ENCODE measurements at places on chromosomes 2 and 18. TPM values are rescaled to one million over a fixed set of nuclear protein-coding genes. Genes with fewer than 3 reads are reported as not detected.

- DNase-seq = no peak
Measured at GRCh38 chr2:14616342-14616741, 16.2 kb upstream of the LRATD1 start.

- no peak for DNase-seq
Measured at GRCh38 chr2:233486778-233487552, 79.6 kb downstream of the USP40 start.

- DNase-seq = no peak
Measured at GRCh38 chr2:9832586-9832985, 10.7 kb upstream of the TAF1B start.

DNA sequence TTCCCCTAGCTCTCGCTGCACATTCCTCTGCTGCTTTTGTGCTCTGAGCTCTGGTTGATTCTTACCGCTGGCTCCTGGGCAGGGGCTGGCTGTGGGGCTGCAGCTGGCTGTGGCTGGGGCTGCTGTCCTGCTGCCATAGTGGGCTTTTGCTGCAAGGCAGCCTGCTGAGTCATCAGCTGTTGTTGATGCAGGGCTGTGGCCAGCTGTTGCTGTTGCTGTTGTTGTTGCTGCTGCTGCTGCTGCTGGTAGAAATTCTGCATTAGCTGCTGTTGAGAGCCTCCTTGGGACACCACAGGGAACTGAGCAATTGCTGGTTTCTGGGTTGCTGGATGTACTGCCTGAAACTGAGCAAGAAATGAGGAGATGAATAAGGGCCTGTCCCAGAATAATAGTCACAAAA lies 77.2 kb upstream of the NFU1 start:
- peak; percentile 10 for DNase-seq

GRCh38 chr2:70981866-70982810 lies 3.7 kb downstream of the ANKRD53 start:
- no peak for DNase-seq

- DNase-seq = no peak
Measured at GRCh38 chr2:122652670-122653069, 897.2 kb downstream of the TSN start.

DNA sequence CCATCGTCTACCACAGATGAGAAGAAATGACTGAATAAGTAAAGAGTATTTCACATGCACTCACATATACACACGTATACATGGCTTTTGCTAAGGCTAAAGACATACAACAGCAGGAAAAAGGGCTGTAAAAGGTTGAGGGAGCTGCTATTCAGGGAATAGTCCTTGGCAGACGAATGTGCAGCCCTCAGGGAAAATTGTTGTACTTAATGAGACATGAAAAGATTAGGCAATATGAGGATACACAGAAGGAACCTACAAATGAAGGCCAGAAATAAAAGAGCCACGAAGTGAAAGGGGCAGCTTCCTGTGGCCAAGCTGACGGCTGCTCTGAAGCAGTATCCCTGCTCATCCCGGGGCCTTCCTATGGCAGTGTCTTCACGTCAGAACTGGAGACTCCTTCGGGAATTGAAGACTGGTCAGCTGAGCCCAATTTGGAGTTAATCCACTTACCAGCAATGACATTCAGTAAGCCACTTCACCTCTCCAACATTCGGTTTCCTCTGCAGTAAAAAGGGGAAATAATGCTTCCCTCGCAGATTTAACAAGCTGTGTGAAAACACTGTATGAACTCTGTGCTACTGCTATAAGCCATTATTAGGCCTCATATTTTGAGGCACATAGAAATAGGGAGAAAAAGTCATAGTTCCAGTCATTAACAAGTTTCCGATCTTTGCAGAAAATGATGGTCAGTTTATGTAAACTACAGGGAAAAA lies 221.8 kb downstream of the STK39 start:
- DNase-seq = no peak

DNA sequence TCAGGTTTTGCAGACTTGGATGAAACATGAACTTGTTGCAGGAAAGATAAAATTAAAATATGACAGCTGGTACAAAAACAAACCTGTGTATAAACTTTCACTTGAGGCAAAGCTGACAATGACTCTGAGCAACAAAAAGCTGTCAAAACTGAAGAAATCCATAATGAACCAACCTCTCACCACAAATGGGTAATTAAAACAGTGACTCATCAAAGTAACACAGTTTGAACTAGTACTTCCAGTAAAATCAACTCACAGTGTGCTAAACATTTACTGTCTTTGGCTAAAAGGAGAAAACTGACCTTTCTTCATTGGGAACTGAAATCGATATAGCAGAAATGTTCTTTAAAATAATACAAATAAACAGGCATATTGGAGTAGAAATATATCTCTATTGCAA lies 209.7 kb downstream of the WDPCP start:
- no peak for DNase-seq

GRCh38 chr2:105600602-105600948 lies 144.1 kb upstream of the NCK2 start:
- no peak for DNase-seq

DNA sequence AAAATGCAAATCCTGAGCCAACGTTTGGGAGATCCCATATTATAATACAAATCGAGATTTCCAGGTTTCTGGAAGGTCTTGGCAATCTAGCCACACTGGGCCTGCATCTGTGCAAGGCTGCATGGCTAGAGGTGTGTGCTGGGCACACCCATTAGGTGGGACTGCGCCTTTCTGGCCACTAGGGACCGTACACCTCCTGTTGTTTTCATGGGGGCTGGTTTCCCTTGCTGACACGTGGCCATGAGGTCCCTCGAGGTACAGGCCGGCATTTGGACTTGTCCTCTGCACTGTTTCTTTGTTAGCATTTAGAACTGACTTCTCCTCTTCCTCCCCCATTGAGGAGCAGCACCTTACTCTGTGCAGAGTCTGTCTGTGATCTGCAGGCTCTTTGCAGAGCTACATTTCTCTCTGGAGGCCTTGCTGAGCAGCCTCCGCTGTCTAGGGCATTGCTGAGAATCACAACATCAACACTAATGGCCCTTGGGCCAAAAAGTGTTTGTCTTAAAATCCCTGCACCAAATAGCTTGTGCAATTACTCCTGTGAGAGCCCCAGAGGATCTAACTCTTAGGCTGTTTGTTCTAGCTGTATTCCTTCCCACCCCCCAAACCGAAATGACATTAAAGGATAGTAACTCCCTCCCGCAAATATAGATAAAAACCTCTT lies 131.2 kb downstream of the NEDD4L start:
- no peak for DNase-seq

DNA sequence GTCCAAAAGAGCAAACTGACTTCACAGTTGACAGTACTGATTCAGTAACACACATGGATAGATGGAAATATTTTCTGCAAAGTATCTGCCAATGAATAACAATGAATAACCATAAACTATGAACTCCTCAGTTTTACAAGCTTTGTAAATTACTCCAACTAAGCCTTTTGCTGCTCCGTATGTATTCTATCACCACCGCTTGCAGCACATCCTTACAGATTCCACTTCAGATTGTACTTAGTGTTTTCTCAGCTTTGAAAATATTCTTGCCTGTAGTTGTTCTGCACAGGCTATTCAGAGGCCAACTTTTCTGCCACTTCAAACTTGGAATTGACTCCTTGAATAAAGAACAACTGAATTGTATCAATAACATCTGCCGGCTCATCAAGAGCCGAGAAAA lies 36.2 kb downstream of the TLK1 start:
- no peak for DNase-seq

DNA sequence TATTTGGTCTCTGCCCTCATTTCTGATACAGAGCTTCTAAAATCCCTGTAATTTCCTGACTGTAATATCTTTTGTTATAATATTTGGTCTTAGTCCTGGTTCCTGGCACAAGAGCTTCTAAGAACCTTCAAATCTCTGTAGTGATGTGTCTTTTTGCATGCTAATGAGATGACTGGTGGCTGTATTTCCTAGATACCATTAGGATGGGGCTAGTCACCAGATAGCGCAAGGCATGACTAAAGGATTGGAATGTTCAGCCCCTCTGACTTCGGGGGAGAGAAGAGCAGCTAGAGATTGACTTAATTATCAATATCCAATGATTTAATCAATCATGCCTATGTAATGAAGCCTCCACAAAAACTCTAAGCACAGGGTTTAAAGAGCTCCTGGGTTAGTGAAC lies 620.8 kb upstream of the ACVR2A start:
- no peak for DNase-seq

- DNase-seq = no peak
Measured at GRCh38 chr2:146602383-146602782, 1242.4 kb upstream of the ACVR2A start.

- no peak for DNase-seq
Measured at GRCh38 chr2:172373766-172374165, 53.6 kb upstream of the ITGA6 start.

GRCh38 chr18:12554796-12555388 lies 103.0 kb downstream of the SPIRE1 start:
- no peak for DNase-seq

The FEV gene
- 0.08 TPM for polyA plus RNA-seq

The TDRD15 gene
- not detected for polyA plus RNA-seq

The CCDC148 gene
- 7.4 TPM for polyA plus RNA-seq

The REG3A gene
- polyA plus RNA-seq = not detected

The GCG gene
- not detected for polyA plus RNA-seq

The LCT gene
- not detected for polyA plus RNA-seq

The NT5C1B gene
- 0.88 TPM for polyA plus RNA-seq

The ANKRD23 gene
- polyA plus RNA-seq = 4.7 TPM

Measured in right renal pelvis (tissue), 4 donors.